T-helper 17 cell (primary cell): ENCODE measurements at places on chromosomes 2 and 18.

- H3K27ac ChIP-seq: no peak overlapping the region
- H3K4me1 ChIP-seq: no peaks in the 10 kb centered on the region
- DNase-seq: no peak
- no peaks in the 10 kb centered on the region for H3K36me3 ChIP-seq
Observed at GRCh38 chr2:16871411-16871810, 205.8 kb upstream of the CYRIA start.

- no peaks in the 10 kb centered on the region for H3K27me3 ChIP-seq
- H3K36me3 ChIP-seq: no peaks in the 10 kb centered on the region
- H3K4me1 ChIP-seq: no peaks in the 10 kb centered on the region
- no peak overlapping the region for H3K4me3 ChIP-seq
Observed at GRCh38 chr2:182404092-182404491, 22.7 kb downstream of the PDE1A start.

DNA sequence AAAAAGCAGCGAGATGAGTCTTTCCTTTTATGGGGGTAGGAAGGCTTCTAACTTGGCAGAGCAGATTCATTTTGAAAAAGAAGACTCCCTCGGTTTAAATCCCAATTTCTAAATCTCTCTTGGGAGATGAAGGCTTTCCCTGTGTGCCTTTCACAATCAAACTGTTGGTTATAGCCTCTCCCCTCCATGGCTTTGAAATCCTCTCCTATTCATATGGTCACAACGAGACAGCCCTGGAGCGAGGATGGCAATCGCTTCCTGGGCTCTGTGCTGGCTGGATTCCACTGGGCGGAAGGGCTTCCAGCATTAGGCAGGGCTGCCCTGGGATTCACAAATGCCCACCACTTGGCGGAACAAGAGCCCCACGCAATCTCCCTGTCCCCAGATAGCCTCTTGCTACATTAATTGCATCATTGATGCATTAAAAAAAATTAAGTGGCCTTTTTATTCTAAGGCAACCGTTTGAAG lies 1.6 kb downstream of the CAVIN2 start:
- H3K4me1 ChIP-seq: peaks cover 7% of the 10 kb centered on the region
- H3K4me3 ChIP-seq: no peak overlapping the region

DNA sequence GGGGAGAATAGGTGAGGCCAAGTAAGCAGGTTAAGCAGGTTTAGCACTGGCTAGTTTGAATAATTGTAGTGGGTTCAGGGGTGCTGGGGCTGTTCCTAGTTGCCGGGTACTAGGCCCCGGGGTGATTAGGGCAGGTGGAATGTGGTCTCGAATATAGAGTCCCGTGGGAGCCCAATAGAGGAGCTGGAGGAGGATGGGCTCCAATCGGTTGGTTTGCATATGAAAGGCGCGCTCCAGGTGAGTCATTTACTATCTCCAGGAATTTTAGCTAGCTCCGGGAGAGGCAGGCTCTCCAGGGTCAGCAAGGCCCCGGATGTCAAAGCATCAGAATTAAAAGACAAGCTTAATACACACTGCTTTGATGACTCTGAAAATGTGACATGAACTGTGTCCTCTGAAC lies 304.0 kb downstream of the ZNF521 start:
- no peak overlapping the region for H3K27ac ChIP-seq
- no peak overlapping the region for H3K4me3 ChIP-seq
- H3K4me1 ChIP-seq: no peaks in the 10 kb centered on the region
- no peaks in the 10 kb centered on the region for H3K27me3 ChIP-seq
